ENCODE measurements at places on chromosomes 1 and 21. TPM values are rescaled to one million over a fixed set of nuclear protein-coding genes. Genes with fewer than 3 reads are reported as not detected.

CD101 gene
- 0.19 TPM for total RNA-seq

NOS1AP gene
- 0.41 TPM for total RNA-seq

TNFRSF25 gene
- total RNA-seq, result 3.3 TPM

S100A3 gene
- 104 TPM for total RNA-seq

TTC22 gene
- not detected for total RNA-seq

CBS gene
- total RNA-seq, result 10.1 TPM

TCEANC2 gene
- total RNA-seq, result 1.7 TPM

All from A549 treated with GW870086 at 1 μM for 4 hours (cell line).